ENCODE measurements at places on chromosomes 3 and 15.
A peak's percentile ranks its signal among the peaks of the same experiment; 100 is the strongest.

- DNase-seq, result peak; percentile 43
These were observed 25.3 kb downstream of the RAD18 start for GRCh38 chr3:8938021-8938420.

GRCh38 chr3:10319251-10319650, 1.7 kb downstream of the SEC13 start:
- no peak for DNase-seq

GRCh38 chr3:50550079-50550736, 17.3 kb downstream of the C3orf18 start:
- peak; percentile 59 for DNase-seq

DNA sequence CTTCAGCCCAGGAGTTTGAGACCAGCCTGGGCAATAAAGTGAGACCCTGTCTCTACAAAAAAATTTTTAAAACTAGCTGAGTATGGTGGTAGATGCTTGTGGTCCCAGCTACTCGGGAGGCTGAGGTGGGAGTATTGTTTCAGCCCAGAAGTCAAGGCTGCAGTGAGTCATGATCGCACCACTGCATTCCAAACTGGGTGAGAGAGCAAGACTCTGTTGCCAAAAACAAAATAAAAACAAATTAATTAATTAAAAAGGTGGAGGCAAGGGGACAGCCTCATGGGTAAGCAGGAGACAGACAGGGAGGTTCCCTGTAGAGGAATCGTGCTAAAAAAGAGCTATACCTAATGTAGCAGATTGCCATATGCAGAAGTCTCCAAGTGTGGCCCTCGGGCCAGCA, 12.6 kb downstream of the HAPLN3 start:
- DNase-seq, result no peak

- DNase-seq, result no peak
These were observed 496.2 kb downstream of the GRM7 start for GRCh38 chr3:7357101-7357500.

DNA sequence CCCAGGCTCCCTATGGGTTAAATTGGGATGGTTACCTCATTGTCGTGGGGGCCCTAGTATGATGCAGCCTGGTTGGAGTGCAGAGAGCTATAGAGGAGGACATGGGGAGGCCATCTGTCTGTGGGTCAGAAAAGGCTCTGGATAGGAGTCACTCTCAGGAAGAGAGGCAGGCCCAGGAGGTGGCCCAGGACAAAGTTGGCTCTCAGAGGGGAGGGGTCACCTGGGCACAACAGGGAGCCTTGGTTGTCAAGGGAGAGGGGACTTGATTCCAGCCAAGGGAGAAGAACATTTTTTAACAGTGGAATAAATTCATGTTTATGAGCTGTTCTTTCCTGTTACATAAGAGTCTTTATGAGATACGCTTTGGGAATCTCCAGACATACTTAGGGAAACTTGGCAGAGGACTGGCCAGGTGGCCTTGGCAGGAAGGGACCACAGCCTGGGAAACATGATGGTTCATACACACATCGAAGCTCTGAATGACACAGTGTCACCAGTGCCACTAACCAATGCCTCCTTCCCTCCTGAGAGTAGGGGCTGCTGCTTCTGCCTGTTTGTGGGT, 27.5 kb upstream of the LCTL start:
- no peak for DNase-seq

DNA sequence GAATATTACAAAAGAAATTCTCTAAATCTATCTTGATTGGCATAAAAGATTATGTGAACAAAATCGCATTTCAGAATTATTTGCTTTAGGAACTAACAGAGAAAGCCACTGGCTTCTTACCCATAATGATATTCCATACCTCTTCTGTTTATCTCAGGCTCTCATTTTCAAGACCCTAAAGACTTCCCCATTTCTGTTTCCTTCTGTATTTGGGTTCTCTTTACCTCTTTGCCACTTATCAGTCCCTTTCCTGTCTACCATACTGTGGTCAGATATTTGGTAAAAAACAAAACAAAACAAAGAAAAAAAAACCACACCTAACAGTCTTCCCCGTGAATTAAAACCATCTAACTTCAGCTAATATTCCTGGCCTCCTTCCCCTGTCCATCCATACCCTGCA, 108.5 kb downstream of the LRRC28 start:
- DNase-seq, result peak; percentile 18

GRCh38 chr3:158086361-158086760, 19.9 kb downstream of the SHOX2 start:
- no peak for DNase-seq

DNA sequence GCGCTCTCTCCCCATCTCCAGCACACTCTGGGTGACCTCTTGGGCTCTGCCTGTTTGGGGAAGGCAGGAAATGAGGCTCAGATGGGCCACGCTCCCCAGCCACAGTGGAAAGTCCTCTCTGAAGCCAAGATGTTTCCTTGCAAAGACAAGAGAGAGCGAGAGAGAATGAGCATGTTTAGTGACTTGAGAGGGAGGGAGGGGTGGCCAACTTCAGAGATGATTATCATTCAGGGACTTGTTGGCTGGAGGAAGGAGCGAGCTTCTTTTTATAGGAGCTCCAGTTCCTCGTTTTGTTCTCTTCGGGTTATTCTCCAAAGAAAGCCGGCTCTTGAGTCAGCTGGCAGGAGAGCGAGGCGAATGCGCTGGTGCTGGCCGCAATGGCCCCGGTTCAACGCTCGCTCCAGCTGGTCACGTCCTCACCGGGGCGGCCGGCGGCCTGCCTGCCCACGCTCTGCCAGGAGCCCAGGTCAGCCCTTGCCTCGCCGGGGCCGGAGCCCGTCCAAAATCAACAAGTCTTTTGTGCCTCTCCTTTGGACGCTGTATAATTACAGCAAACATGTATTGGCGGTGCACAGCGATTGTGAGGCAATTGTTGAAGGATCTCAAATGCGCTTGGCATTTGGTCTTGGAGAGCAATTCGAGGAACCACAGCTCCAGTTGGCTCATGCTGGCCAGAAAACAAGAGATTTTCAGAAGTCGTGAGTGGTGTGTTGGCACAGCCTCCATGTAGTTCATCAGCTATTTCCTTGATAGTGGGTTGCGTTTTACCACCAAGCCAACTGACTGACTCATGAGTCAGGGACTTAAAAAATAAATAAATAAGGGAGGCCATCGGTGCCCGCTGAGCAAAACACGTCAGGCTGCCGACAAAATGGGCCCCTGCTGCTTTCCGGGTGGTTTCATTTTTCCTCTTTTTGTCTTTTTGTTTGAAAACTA, 288.6 kb downstream of the UACA start:
- DNase-seq, result peak; percentile 88

GRCh38 chr3:73353649-73354217, 271.0 kb downstream of the PDZRN3 start:
- DNase-seq, result no peak

GRCh38 chr15:51849860-51850259, 20.4 kb downstream of the TMOD3 start:
- no peak for DNase-seq

- DNase-seq, result peak; percentile 53
These were observed 28.6 kb upstream of the NDUFB4 start for GRCh38 chr3:120567370-120568201.

- peak; percentile 59 for DNase-seq
These were observed 1.4 kb upstream of the SEC13 start for GRCh38 chr3:10322352-10322710.

- DNase-seq, result no peak
These were observed 66.9 kb downstream of the PPM1L start for GRCh38 chr3:160822936-160823335.

- no peak for DNase-seq
These were observed 699.1 kb downstream of the NAALADL2 start for GRCh38 chr3:175558261-175558660.

DNA sequence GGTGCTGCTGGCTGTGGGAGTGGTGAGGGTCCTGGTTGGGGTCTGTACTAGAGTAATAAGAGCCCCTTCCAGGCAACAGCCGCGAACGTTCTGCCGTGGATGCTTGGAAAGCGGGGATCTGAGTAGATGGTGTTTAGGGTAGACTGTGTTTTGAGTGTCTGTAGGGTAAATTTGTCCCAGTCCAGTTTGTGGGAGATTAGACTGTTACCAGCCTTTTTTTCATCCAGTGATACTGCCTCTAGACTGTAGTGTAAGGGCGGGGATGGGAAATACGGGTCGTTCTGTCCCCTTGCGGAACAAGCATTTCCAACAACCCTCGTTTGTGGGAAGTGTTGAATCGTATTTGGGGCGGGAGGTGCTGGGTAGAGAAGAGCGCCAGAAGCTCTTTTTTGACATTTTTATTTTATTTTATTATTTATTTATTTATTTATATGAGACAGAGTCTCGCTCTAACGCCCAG, 424 bp downstream of the HAUS2 start:
- DNase-seq, result peak; percentile 78

DNA sequence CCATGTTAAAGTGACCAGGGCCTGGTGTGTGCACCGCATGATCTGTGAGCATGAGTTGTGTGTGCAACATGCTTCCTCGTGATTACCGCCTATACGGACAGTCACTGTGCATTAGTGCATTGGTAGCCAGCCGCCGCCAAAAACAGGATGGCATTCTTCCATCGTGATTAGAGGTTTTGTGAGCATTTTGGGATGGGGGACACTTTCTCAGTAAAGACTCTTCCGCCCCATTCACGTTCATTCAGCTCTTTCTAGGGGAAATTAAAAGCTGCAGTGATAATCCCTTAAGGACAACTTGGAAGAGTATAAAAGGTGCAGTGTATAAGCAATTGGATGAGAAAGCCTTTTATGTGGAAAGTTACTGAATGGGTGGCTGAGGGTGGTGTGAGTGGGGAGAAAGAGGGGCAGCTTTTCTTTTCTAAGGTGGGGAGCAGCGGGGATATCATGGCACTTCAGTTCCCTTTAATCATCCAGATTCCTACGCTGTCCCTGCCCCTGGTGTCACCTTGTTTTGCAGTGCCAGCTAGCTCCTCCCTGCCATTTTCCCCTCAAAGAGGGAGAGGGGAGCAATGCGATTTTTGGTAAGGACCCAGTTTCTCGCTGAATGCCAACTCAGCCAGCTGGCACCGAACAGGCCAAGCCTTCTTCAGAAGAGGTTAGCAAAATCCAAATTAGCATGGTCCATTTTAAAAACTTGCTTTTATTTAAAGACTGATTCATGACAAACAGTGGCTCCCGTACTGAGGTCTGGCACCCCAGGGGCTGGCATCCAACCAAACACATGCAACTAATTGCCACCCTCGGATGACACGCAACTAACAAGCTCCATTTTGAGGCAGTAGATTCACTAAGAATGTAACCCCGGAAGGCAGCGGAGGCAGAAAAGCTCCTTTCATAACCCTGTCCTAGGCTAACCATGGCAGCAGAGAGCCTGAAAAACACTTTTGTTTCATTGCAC, 447.8 kb downstream of the FHIT start:
- no peak for DNase-seq

- DNase-seq, result no peak
These were observed 186.1 kb downstream of the TJP1 start for GRCh38 chr15:29636140-29636539.

- no peak for DNase-seq
These were observed 4.8 kb downstream of the SCG5 start for GRCh38 chr15:32646291-32646690.

- DNase-seq, result peak; percentile 16
These were observed 23.0 kb upstream of the ANP32A start for GRCh38 chr15:68843425-68844311.

DNA sequence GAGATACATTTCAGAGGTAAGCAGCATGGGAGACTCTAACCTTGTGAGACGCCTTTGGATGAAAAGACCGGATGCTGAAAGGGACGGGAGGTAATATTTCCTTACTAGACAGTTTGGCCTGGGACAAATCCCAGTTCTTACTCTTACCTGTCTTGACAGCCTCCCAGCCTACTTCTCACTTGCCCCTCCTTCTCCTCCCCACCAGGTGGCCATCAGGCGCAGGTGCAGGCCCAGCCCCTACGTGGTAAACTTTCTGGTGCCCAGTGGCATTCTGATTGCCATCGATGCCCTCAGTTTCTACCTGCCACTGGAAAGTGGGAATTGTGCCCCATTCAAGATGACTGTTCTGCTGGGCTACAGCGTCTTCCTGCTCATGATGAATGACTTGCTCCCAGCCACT, 6.3 kb downstream of the HTR3D start:
- DNase-seq, result no peak

DNA sequence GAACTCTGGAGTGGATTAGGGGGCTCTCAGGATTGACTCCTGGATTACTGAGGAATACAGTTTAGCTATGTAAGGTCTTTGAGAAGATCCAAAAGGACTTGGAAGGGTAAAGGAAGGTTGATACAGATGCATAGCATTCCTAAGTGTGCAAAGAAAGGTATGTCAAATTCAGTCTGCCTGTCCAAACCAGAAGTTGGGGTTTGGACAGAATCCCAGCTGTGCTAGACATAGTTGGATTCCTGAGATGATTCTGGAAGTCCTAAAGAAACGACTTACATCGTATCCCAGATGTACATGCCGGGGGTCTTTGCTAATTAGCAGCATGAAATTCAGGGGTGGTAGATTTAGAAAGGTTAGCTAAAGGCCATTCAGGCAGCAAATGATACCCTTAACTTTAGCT, 97.7 kb upstream of the TSPAN3 start:
- DNase-seq, result no peak

- no peak for DNase-seq
These were observed 194.3 kb downstream of the RORA start for GRCh38 chr15:61034678-61035291.

GRCh38 chr3:193342551-193342950, 36.0 kb downstream of the ATP13A5 start:
- no peak for DNase-seq

GRCh38 chr15:65375871-65376607, 1.8 kb downstream of the IGDCC3 start:
- no peak for DNase-seq

GRCh38 chr15:64163659-64164362, 989 bp upstream of the PPIB start:
- DNase-seq, result peak; percentile 79

GRCh38 chr15:46732060-46732459, 985.2 kb upstream of the SEMA6D start:
- no peak for DNase-seq

- DNase-seq, result no peak
These were observed 15.8 kb downstream of the GRIP2 start for GRCh38 chr3:14524311-14524711.

DNA sequence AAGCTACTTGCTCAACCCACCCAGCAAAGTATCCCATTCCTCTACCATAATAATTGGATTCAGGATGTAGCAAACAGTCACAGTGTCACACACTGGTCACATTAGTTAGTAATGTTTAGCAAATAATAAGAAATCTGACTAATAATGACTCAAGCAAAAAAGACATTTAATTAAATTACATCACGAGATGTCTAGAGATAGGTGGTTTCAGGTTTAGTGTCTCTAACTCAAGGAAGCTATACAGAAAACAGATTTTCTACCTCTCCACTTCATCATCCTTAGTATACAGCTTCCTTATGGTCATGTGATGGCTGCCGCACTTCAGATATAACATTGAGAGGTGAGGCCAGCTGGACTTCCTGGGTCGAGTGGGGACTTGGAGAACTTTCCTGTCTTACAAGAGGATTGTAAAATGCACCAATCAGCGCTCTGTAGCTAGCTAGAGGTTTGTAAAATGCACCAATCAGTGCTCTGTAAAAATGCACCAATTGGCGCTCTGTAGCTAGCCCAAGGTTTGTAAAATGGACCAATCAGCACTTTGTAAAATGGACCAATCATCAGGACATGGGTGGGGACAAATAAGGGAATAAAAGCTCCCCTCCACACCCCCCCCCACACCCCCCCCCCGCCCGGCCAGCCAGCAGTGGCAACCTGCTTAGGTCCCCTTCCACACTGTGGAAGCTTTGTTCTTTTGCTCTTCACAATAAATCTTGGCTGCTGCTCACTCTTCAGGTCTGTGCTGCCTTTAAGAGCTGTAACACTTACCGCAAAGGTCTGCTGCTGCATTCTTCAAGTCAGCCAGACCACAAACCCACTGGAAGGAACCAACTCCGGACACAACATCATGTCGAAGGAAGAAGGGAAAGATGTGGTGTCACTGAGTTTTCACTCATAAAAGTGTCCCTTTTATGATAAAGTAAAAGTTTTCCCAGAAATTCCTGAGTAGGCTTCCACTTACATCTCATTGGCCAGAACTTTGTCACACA, 24.9 kb upstream of the ARPIN start:
- DNase-seq, result peak; percentile 55

All from NB4 (cell line).